ENCODE measurements at places on chromosomes 2 and 18.
A peak's percentile ranks its signal among the peaks of the same experiment; 100 is the strongest.

DNA sequence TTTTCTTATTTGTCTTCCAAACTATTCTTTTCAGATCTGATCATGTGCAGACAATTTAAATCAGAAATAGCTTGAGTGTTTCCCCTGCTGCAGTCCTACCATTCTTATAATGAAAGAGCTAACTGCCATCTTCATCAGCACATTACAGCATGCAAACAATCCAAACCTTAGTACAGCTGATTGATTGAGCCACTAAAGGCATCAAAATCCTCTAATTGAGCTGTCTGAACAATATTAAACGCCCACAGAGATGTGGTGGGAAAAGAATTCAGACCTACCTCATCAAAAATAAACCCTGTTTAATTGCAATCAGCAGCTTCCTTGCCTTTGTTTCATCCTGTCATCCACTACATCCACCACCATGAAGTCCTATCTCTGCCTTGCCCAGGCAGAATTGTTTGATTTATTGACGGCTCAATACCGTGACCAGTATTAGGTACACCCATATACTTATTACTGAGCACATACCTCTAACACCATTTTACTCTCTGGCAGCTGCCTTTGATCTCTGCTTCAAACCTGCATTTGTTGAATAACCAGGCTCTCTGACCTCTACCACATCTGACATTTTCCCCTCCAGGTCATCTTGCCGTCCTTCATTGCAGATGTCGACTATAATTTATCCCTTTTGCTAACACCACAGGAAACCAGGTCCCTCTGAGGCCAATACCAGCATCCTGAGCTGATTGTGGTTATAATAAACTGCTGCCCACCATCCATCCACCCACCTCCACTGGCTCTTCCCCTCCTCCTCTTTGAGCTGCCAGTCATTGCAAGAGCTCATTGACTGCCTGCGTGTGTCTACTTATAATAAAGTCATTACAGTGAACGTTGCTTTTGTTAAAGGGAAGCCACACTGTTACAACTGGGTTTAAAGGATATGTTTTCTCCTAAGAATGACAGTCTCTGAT, 78.5 kb downstream of the RBM43 start:
- no peak for DNase-seq

DNA sequence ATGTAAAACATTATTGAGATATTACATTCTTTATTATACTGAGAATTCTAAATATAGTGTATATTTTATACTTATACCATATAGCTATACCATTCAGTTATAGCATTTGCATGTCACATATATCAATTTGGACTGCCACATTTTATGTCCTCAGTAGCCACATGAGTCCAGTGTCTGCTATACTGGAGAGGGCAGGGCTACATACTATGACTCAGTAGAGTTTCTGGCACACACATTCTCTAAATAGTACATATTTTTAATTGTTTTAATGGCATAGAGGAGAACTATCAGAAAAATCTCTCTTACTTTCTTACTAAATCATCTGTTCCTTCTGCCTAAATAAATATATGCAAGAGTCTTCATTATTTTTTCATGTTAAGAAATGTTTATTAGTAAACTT, 55.4 kb upstream of the COL5A2 start:
- DNase-seq: no peak

GRCh38 chr2:38060236-38061018, 15.5 kb downstream of the CYP1B1 start:
- no peak for DNase-seq

GRCh38 chr2:223008162-223008561, 43.8 kb upstream of the KCNE4 start:
- DNase-seq: no peak

GRCh38 chr2:149679286-149679685, 91.7 kb upstream of the MMADHC start:
- DNase-seq: peak; percentile 1

DNA sequence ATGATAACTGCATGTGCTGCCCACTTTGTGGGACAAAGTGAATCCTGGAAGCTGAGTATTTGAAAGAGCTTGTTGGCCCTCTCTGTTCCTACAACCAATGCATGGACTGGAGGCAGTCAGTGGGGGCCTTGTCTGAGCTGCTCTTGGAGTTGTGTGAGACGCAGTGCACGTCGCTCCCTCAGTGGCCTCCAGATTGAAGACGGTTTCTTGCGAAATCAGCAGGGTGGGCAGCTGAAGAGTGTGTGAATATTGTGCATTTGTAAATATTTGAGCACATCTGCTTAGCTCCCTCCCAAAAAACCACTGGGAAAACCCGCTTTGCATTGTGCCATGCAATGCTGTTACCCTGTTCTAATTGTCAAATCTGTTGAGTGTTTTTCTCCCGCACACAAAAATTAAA, 782.8 kb downstream of the PLCL1 start:
- no peak for DNase-seq

DNA sequence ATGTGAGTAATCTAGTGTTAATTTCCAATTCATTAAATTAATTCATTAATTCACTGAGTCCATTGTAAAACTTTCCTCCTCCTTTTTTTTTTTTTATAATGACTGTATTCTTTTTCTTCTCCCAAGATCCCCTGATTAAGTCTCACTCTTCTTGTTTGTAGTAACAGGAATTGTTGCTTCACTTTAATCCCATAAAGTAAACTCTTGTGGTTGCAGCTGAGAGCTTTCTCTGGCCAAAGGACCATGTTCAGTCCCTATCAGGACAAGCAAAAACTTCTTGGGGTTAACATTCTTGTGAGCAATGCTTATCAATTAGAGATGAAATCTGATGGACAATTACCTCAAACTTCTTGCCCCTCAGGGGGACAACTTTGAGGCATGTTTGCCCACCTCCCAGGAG, 400.2 kb upstream of the SPHKAP start:
- no peak for DNase-seq

- DNase-seq: peak; percentile 92
Observed at GRCh38 chr18:77133835-77134496, 1.4 kb upstream of the MBP start.

DNA sequence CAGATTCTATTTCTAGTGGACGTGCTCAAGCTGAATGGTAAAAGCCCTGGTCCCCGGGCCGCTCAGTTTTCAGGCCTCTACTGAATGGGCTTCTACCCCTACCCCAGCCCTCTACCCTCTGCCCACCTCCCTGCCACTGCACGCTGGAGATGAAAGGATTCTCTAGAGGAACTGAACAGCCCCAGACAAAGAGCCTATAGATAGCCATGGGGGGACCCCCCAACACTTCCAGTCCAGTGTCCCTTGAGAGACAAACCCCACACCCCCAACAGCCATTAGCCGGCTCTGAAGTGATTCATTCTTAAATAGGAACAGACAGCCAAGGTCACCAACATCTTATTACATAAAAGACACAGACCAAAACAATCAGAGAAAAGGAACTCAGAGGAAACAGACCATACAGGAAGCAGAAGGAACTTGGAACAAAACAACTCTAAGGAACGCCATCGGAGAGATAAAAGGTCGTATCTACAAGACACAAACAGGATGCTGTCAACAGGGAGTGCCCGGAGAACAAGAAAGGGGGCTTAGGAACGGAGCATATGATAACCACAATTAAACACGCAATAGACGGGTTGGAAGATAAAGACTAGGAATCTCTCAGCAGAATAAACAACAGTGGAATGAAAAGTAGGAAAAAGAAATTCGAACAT, 23.5 kb downstream of the TMEM37 start:
- DNase-seq: peak; percentile 38

- no peak for DNase-seq
Observed at GRCh38 chr2:69848186-69848790, 18.8 kb downstream of the GMCL1 start.

DNA sequence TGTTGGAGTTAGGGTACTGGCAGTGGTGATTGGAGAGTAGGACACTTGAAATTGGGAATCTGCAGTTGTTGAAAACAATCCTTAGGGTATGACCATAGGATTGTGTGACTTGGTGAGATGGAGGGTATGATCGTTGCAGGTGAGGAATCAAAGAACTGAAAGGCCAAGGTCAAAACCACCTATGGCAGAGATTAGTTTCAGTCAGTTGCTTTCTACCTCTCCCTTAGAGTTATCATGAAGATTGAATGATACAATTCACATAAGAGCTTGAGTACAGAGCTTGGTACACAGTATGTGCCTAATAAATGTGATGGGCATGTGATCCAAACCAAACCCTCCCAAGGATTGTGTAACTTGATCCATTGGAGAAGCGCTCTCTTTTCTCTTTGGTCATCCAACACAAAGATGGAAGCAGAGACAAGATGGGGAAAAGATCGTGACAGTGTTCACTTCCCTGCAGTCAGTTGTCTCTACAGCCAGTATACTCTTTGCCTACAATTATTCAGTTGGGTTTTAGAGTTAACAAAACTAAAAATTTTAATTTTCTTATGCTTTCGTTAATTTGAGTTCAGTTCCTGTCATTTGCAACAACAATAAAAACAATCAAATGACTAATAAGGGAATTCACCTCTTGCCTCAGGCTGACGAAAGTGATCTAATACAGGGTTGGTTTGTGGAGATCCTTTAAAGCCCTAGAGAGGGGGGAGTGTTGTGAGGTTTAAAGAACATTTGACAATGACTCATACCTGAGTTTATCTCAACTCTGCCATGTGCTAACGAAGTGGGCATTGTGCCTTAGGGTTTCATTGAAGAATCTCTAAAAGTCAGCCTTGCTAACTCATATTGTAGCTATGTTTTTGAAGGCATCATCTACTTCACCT, 14.8 kb upstream of the SMAD2 start:
- DNase-seq: peak; percentile 46

GRCh38 chr18:21257386-21257785, 15.4 kb downstream of the GREB1L start:
- DNase-seq: no peak

GRCh38 chr18:58522132-58522531, 106.8 kb downstream of the ALPK2 start:
- no peak for DNase-seq

DNA sequence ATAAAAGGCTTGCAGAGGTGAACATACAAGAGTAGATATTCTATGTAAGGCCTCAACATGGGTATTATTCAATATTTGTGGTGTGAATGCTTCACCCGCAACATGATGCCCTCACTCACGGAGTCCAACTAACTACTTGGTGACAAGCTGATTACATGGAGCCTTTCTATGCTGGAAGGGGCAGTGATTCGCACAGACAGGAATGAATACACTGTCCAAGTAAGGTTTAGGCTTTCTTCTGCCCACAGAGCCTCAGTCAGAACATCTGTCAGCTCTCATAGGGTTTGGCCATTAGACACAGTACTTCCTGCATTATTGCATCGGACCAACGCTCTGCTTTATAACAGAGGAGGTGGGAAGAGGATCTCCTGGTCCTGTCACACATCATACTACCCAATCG, 80.3 kb upstream of the SLC35G4 start:
- no peak for DNase-seq

DNA sequence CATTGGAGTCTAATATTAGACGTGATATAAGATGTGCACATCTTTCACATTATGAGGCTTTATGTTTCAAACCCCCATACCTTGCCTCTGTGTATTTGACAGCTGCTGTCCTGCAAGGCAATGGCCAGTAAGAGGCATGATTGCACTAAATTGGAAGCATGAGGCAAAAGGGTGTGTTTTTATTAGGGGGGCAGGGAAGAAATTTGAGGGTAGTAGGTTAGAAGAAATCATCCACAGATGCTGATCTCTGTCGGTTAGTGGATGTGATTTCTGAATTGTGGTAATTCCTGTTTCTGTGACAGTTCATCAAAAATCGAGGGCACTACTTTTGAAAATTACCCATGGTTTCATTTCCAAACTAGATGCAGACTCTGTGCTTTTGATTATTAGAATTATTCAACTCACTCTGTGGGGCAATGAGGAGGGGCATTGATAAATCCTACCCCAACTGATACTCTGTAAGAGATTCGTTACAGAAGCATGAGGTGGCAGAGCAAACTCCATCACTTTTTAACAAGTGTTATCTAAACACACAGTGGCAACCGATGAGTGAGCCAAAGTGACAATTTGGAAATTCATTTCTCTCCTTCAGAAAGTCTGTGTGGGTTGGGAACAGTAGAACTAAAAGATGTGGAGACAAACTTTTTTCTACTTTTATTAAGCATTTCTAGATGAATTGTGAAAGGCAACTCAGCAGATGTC, 453.0 kb downstream of the ARHGAP15 start:
- peak; percentile 13 for DNase-seq

Data from hematopoietic multipotent progenitor cell treated with erythropoietin and hydrocortisone succinate and interleukin-3 and kit ligand, for 4 days (in vitro differentiated cells).